ENCODE measurements at places on chromosomes 11 and 22. TPM values are rescaled to one million over a fixed set of nuclear protein-coding genes. Genes with fewer than 3 reads are reported as not detected.

Gene SLC1A2
- not detected for total RNA-seq

Gene P2RY2
- total RNA-seq, result 5.6 TPM

Gene SGSM1
- total RNA-seq, result 0.12 TPM

Gene TTC36
- 0.60 TPM for total RNA-seq

Gene ACRV1
- total RNA-seq, result not detected

Gene TMEM86A
- 2.6 TPM for total RNA-seq

Gene NEFH
- total RNA-seq, result 0.09 TPM

Gene PLAAT4
- total RNA-seq, result 0.95 TPM

Gene SLC2A11
- 4.6 TPM for total RNA-seq

Gene CDC45
- total RNA-seq, result 44.7 TPM

Measured in endothelial cell of umbilical vein (primary cell).